Myometrial cell (primary cell): ENCODE measurements at places on chromosomes 1 and 21. TPM values are rescaled to one million over a fixed set of nuclear protein-coding genes. Genes with fewer than 3 reads are reported as not detected.

TNFSF4 gene
- 19.0 and 19.5 TPM in 2 replicates for total RNA-seq

CHI3L2 gene
- total RNA-seq, result 0.53 TPM in 1 of 2 replicates, not detected in the other

HES4 gene
- total RNA-seq, result 0.35 TPM in 1 of 2 replicates, not detected in the other

LMX1A gene
- total RNA-seq, result not detected in 2 replicates

LRRC38 gene
- not detected in 2 replicates for total RNA-seq
